ENCODE measurements at places on chromosomes 3 and 15.

GRCh38 chr3:15572138-15572537, 29.2 kb downstream of the HACL1 start:
- DNase-seq: no peak

GRCh38 chr15:51658664-51659063, 22.6 kb upstream of the SCG3 start:
- DNase-seq: no peak

- no peak for DNase-seq
Measured at GRCh38 chr3:134008630-134009156, 21.0 kb downstream of the SLCO2A1 start.

- no peak for DNase-seq
Measured at GRCh38 chr15:25066708-25067107, 111.9 kb downstream of the SNRPN start.

DNA sequence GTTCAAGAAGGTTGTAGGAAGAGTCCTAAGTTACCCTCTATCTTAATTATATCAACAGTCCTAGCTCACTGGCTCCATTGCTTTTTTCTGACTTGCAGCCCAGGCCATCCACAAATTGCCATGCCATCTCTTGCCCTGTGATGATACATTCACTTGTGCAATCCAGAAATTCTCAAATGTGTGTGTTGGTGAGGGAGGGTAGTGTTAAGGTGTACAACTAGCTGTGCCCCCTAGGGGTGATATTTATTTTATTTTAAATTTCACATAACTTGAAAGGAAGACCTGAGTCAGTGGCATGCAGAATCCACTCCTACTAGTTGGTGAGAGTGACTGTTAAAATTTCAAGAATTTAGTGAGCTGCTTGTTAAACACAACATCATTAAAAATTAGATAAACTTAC, 156.1 kb upstream of the ANKRD28 start:
- no peak for DNase-seq

- DNase-seq: no peak
Measured at GRCh38 chr3:121956363-121956762, 62.2 kb downstream of the SLC15A2 start.

DNA sequence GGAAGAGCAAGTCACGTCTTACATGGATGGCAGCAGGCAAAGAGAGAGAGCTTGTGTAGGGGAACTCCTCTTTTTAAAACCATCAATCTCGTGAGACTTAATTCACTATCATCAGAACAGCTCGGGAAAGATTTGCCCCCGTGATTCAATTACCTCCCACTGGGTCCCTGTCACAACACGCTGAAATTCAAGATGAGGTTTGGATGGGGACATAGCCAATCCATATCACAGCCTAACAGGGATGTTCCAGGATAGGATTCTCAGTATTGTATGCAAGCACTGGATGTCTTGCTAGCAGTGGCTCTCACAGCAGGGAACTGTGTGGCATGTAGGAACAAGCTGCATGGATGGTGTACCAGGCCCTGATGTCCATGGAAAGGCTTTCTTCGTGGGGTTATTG, 47.8 kb upstream of the SLC24A5 start:
- no peak for DNase-seq

DNA sequence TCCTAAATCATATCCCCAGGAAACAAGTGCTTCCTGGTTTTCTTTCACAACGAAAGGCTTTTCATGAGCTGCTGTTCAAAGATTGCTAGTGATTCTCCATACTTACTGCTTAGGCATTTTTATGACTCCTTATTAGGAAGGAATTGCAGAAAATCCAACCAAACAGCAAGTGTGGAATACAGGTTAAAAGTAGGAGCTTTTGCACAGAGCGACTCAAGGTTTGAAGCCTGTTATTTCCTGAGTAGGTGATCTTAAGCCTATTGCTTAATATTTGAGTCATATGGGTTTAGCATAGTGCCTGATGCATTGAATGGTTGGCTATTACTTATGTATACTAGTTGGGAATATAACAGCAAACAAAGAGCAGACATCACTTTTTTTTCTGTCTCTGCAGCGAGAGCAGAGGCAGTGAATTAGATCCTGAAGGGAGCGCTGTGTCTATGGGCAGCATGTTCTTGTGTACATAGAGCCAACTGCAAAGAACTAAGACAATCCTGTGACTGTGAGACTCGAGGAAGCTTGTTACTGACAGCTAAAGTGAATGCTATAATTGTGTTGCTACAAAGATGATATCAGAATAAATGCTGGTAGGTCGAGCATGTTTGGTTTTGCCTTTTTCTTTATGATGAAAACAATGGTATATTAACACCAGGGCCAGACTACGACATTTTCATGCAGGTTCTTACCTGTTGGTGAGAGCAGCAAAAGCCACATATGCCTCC, 6.3 kb downstream of the TM4SF1 start:
- peak; percentile 62 for DNase-seq

GRCh38 chr3:112873632-112874031, 27.0 kb upstream of the CD200R1L start:
- no peak for DNase-seq

DNA sequence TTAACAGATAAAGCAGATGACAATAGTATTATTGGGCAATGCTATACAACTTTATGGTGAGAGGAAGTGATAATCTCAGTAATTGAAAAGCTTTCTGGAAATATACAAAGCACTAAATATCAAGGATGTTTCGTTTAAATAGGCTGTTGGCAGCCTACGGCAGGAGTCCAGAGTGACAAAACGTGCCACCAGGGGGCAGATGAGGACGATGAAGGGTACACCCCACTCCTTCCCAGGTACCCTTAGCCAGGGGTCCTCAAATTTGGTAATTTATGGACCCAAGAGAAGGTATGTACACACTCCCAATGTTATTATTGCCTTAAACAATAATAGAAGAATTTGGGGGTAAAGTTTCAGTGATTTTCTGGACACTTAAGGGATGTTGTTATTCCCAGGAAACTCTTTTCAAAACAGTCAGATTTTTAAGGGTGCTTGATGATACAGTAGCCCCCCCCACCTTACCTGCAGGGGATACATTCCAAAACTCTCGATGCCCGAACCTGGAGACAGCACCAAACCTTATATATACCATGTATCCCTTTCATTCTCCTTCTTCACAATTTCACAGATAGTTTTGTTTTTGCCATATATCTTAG, 1.4 kb upstream of the MAGEL2 start:
- peak; percentile 23 for DNase-seq

GRCh38 chr3:5264896-5265770, 77.6 kb downstream of the EDEM1 start:
- peak; percentile 11 for DNase-seq

GRCh38 chr3:133136114-133137041, 98.2 kb downstream of the TMEM108 start:
- no peak for DNase-seq

- DNase-seq: no peak
Measured at GRCh38 chr3:184228376-184229137, 828 bp upstream of the VWA5B2 start.

DNA sequence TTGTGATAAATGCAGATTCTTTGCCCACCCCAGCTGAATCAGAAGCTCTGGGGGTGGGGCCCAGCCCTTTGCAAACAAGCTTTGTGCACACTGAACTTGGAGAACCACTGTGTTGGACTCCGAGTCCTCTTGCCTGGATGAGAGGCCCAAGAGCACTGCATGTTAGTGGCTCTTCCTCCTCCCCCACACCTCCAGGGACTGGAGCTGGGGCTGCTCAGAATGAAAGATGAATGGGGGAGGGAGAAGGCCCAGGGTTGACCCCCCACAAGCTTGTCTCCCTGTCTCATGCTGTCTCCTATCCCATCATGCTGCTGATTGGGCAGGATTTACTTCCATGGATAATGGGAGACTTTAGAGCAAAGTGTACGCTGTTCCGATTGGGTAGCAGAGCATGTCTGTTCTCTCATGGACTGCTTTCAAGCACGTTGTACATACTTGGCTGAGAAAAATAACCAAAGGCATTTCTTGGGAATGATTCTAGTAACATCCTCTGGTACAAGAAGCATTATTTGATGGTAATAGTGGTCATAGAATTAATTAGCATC, 99.6 kb downstream of the PGPEP1L start:
- DNase-seq: no peak

GRCh38 chr3:43998370-43998835, 243.3 kb upstream of the TOPAZ1 start:
- no peak for DNase-seq

DNA sequence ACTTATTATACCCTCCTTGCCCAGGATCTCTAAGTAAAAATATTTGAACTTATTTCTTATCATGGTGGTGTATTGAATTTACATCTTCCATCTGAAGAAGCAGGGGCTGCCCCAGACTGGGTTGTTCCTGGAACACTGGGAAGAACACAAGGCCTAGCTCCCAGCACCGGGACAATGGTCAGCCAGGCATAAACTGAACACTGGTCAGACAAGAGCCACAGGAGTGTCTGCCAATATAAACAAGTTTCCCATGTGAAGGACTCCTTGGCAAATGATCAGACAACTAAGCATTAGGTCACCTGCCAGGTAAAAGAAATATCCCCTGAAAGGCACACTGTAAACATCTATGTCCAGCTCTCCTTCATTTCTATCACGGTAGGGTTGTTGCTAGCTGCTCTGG, 172.4 kb downstream of the ATP8B4 start:
- peak; percentile 75 for DNase-seq

DNA sequence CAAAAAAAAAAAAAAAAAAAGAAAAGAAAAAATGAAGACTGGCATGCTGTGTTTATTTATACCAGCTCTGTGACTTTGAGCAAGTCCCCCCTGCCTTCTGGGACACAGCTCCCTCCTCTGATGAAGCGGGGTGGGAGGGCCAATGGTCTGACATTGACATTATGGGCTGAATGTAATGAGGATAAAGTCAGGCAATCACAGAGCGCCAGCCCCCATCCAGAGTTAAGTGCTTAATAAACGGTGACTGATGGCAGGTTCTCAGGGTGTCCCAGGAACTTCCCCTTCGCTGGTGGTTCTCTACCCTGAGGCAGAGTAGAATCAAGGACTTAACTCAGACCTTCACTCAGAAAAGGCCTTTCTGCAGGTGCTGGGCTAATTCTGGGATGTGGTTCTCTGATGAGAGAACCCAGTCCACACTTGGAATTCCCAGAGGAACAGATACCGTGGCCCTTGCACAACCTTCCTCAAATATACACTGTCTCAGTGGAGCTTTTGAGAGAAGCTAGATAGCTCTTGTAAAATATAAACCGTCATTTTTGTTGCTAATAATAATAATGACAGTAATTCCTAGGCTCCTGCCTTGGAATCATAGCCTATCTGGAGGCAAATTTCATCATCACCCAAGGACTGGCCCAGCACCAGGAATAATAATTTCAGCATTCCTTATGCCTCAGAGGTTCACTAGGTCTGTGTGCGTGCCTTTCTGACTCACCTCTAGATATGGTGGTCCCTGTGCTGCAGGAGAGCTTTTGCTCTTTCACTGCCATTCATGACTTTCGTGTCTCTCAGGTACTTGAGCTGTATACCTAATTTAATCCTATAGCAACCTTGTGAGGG, 115.8 kb downstream of the RPLP1 start:
- no peak for DNase-seq

DNA sequence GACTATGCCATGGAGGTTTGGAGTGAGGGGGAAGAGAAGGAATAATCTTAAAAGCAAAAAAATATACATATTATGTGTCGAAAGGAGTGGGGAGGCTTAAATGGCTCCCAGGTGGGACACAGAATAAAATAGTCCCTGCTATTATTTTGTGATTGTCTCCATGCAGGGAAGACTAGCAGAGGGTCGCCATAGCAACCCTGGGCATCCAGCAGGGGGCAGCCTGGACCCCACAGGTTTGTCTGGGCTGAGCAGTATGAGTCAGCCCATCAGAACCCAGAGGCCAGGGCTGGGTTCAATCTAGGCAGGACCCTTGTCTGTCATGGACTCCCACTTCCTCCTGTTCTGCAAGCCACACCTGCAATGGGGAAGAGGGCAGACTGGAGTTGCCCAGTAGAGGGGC, 17.6 kb upstream of the LINGO1 start:
- no peak for DNase-seq

GRCh38 chr3:141262308-141262705, 30.7 kb downstream of the PXYLP1 start:
- DNase-seq: no peak

DNA sequence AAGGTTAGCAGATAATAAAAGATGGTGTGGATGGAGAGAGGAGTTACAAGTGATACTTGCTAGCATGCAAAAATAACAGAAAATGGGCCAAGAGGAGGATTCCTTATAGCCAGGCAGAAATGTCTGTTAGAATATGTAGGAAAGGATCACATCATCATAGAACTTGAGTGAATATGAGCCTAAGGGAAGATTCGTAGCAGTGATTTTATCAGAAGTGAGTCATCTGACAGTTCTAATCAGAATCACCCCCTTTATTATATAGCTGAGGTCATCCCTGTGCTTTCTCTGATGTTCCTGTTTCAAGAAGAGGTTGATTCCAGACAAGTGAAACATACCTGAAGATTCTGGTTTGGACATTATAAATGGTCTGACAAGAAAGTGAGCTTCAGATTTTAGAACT, 22.9 kb downstream of the EXOG start:
- no peak for DNase-seq

DNA sequence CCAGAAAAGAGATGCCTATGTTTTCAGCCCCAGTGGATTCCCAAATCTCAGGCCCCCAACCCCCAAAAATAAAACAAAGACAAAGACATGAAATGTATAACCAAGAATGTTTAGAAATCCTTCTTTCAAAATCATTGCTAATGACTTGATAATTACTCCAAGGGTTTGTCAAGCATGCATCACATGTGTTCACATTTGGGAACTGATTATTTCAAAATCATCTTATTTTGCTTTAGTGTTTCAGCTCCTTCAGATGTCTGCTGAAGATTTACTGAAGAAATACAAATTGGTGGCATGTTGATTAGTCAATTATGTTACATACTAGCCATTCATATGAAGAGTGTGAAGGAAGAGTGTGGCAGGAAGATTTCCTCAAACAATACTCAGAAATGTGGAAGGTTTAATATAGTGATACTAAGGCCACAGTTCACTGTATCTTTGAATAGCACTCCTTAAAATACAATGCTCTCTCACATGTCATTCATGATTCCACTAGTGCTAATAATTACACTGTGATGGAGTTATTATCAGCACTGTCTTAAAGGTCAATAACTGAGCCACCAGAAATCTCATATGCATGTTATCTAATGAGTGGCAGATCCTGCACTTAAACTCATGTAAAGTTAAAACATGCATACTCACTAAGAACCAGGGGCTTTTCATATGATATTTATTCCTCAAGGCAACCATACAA, 134.5 kb upstream of the TGFBR2 start:
- DNase-seq: no peak

DNA sequence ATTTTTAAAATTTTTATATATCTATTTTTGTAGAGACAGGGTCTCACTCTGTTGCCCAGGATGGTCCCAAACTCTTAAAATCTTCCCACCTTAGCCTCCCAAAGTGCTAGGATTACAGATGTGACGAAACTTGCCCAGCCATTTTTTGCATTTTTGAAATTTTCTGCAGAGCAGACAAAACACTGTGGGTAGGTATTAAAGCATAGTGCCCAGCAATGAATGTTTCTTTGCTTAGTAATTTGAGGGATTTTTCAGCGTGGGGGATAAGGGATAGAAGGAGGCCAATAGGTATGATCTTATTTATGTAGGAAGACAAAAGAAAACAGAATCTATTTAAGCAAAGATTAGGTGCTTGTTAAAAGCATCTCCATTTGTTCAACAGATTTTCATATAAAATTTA, 446.8 kb upstream of the DPH6 start:
- no peak for DNase-seq

- no peak for DNase-seq
Measured at GRCh38 chr3:113231827-113232253, 20.5 kb downstream of the BOC start.
